ENCODE measurements at places on chromosomes 2 and 18. TPM values are rescaled to one million over a fixed set of nuclear protein-coding genes. Genes with fewer than 3 reads are reported as not detected.

- H3K4me1 ChIP-seq, result no peaks in the 10 kb centered on the region
- peaks cover 31% of the 10 kb centered on the region for H3K27me3 ChIP-seq
- H3K4me3 ChIP-seq, result no peak overlapping the region
- H3K36me3 ChIP-seq, result no peaks in the 10 kb centered on the region
- DNase-seq, result no peak
Observed at GRCh38 chr2:102540882-102541281, 67.9 kb downstream of the SLC9A4 start.

- peak; percentile 1 for DNase-seq
- no peak overlapping the region for H3K27ac ChIP-seq
- H3K4me1 ChIP-seq, result peaks cover 19% of the 10 kb centered on the region
- no peak overlapping the region for H3K4me3 ChIP-seq
- H3K36me3 ChIP-seq, result no peaks in the 10 kb centered on the region
- no peaks in the 10 kb centered on the region for H3K27me3 ChIP-seq
Observed at GRCh38 chr2:232361646-232362045, 16.9 kb upstream of the ALPP start.

- no peaks in the 10 kb centered on the region for H3K27me3 ChIP-seq
- H3K36me3 ChIP-seq, result no peaks in the 10 kb centered on the region
- H3K4me1 ChIP-seq, result no peaks in the 10 kb centered on the region
Observed at GRCh38 chr18:73283788-73284187, 416.0 kb upstream of the NETO1 start.

GRCh38 chr18:46013484-46014189 is 46.5 kb upstream of the EPG5 start:
- H3K36me3 ChIP-seq, result peaks cover 11% of the 10 kb centered on the region
- no peaks in the 10 kb centered on the region for H3K27me3 ChIP-seq

LIMS3 gene
- 0.88 TPM for total RNA-seq

FAM110C gene
- total RNA-seq, result 0.69 TPM

- H3K4me3 ChIP-seq, result peak overlapping the region; percentile 94
- no peaks in the 10 kb centered on the region for H3K27me3 ChIP-seq
- peaks cover 6% of the 10 kb centered on the region for H3K36me3 ChIP-seq
- peaks cover 31% of the 10 kb centered on the region for H3K4me1 ChIP-seq
Observed at GRCh38 chr2:23924589-23925359, 2.1 kb downstream of the ATAD2B start.
